Motor neuron (in vitro differentiated cells): ENCODE measurements at places on chromosomes 6 and 20. TPM values are rescaled to one million over a fixed set of nuclear protein-coding genes. Genes with fewer than 3 reads are reported as not detected.

DNA sequence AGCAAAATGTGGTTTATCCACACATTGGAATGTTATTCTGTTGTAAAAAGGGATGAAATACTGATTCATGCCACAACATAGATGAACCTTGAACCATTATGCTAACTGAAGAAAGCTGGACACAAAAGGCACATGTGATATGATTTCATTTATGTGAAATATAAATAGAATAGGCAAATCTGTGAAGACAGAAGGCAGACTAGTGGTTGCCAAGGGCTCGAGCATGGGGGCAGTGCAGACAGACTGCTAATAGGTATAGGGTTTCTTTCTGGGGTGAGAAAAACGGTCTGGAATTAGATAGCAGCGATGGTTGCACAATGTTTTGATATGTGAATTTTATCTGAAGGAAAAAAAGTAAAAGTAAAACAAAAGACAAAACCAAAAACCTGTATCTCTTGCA is 54.6 kb upstream of the FNDC1 start:
- no peak for ATAC-seq

- ATAC-seq: peak; percentile 50
Observed at GRCh38 chr6:45880676-45881075, 135.0 kb downstream of the CLIC5 start.

ADAT2 gene
- total RNA-seq: 12.0 and 13.6 TPM in 2 replicates

PSORS1C2 gene
- total RNA-seq: 0.73 TPM in 1 of 2 replicates, not detected in the other

DNA sequence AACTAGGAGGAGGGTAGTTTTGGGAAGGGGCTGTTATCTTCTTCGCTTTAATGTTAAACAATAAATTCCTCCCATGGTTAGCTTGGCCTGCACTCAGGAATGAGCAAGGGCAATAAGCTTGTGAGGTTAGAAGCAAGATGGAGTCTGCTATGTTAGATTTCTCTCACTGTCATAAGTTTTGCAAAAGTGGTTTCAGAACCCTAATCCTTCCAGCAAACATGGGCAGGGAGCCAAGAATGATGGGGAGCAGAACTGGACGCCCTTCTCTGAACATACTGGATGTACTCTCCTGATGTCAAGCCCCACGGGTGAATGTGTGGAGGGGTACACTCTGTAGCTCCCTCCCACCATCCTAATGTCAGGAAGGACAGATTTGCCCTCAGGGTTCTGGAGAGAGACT is 22.3 kb downstream of the C6orf163 start:
- ATAC-seq: no peak

DNA sequence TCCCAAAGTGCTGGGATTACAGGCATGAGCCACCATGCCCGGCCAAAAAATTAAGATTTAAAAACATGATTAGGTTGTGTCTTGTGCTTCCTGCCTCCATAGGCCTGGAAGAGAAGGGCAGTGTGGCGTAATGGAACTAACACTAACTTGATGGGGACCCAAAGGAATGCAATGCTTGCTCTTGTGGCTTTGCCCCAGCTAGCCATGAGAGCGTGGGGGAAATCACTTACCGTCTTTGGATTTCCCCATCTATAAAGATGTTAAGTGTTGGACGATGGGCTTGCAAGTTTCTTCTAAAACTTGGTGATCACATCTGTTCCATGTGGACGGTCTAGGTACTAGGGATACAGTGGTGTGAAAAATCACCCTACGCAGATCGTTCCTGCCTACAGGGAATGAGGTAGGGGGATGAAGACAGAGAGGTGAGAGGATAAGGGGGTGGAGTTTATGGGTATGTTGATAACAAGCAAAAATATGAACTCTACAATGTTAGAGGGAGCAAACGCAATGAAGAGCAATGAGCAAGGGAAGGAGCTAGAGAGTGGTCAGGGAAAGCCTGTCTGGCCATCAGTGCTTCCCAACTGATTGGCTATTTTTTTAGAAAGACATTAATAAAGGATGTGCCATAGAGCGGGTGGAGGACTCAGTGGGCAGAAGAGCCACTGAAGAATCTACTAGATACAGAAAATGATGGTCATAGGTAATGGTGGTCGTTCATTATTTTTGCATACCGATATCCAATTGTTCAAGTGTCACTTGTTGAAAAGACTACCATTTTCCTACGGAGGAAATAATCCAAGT is 165.2 kb downstream of the BCAS1 start:
- ATAC-seq: no peak

DNA sequence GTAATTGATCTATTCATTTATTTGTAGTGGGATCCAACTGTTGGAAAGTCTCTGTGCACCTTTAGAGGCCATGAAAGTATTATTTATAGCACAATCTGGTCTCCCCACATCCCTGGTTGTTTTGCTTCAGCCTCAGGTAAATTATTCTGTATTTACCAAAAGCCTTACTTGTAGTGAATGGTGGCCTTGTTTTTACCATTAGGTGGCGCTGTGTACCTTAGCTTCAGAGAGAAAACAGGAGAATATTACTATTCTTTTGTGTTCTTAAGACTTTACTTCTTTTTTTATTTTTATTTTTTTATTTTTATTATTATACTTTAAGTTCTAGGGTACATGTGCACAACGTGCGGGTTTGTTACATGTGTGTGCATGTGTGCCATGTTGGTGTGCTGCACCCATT is 23.7 kb downstream of the PEX7 start:
- no peak for ATAC-seq
